Stimulated activated CD4-positive, alpha-beta T cell treated with anti-CD3 and anti-CD28 coated beads, TNF-alpha, amount 100 ng/mL, for 48 hours (primary cell): ENCODE measurements at places on chromosomes 11 and 22.

DNA sequence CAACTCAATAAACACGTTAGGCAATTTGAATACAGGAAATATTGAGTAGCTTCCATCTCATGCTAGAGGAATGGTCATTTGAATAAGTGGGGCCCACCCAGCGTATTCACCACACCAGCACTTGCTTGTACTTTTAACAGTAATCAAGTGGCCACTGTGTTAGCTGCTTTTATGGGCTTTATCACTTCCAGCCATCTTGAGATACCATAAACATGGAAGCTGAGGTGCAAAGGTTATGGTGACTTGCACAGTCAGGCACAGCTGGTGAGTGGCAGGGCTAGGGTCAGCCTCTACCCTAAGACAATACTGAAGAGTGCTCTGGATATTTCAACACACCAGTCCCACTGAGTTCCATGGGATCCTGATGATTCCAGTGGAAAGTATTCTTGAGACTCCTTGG is 6.7 kb downstream of the JOSD1 start:
- no peak for DNase-seq

DNA sequence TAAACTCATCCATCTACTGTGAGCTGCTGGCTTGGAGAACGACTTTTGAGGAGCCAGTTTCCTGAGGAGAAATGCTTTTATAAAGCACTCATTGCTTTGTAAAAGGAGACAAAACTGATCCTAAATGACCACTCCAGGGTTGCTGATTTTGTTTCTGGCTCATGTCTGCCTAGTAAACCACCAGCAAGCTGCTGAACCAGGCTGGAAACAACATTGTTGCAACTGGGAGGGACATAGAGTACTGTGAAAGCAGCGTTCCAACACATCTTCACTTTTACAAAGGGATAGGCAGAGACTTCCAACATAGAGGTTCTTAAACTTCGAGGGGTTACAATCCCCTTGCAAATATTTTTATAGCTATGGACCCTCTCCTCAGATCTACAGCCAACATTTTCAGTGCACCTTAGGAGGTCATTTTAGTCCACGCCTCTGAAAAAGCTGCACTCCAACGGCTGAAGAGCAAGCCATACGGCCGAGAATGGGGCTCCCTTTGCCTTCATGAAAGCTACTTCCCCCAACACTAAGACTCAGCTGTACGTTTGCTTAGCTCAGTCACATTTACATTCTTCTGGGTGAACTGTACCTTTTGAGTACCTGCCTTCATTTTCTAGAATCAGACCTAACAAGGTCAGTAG is 54.7 kb downstream of the PANX1 start:
- DNase-seq = no peak

DNA sequence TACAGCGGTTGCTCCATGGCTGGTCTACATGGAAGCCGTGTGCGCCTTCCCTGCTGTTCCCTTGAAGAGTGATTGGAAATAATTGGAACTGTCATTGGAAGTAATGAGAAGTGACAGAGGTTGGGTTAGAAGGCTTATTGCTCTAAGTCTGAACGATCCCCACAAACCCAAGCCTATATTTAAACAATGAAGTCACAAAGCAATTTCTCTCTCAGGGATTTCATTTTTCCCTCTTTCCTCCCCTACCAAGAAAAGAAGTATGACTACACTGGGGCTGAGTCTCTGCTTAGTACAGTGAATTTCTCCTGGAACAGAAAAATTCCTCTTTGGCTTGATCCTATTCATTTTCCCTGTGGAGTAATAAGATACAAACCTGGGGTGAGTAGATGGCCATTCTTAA is 7.8 kb downstream of the CLMP start:
- no peak for DNase-seq

- no peak for DNase-seq
Measured at GRCh38 chr11:1481483-1481825, 5.1 kb downstream of the MOB2 start.

GRCh38 chr22:35218079-35218478 is 39.2 kb upstream of the HMGXB4 start:
- DNase-seq = no peak

DNA sequence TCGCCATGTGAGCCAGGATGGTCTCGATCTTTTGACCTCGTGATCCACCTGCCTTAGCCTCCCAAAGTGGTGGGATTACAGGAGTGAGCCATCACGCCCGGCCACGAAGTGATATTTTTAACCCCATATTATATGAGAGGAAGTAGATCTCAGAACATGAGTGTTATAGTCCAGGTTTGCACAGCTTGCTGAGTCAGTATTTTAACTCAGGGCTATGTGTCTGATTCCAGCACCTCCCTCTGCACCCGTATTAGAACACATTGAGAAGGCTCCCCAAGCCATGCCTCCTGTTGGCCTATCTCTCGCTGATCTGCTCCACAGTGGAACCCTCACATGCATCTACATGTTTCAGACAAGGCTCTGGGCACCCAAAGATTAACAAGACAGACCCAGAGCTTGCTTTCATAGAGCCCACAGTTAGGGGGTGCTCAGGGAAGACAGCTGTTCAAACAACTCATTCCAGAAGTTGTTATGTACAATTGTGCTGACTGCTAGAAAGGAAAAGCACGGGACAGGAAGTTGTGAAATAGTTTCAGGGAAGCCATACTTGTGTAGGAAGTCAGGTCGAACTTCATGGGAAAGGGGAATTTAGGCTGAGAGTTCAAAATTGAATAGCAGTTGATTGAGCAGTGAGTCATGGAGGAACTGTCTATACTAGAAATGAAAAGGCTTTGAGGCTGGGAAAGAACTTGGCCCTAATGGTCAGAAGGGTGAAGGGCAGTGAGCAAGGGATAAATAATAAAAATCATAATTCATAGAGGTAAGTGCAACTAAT is 49.3 kb upstream of the CLPB start:
- DNase-seq = no peak

- DNase-seq = no peak
Measured at GRCh38 chr11:44851496-44851895, 99.2 kb downstream of the TP53I11 start.

DNA sequence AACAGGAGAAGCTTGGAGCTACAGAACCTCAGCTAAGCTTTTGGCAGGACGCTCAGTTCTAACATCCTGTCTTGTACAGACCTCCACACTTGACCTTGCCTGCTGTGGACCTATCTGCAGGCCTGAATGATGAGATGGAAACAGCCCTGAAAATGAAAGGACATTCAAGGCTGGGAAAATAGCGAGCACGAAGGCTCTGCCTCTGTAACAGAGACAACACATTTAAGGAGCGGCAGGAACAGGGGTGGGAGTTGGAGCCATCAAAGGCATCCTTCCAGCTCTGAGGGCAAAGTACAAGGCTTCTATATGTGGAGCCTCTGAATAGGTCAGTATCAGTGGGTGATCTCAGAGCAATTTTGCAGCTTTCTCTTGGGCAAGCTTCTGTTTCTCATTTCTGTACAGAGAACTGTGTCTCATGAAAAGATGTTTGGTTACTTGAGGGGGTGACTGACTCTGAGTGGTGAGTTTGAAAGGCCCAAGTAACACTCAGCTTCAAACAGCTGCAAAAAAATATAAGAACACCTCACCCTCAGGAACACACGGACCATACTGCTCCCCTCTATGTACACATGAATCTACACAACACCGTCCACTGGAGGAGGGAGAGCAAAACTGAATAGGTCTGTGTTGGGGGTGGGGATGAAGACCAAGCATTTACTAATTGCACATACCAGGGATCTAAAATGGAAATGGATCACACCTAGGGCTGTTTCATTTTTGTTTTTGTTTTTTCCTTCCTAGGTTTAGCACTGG is 101.6 kb downstream of the CCDC81 start:
- DNase-seq = no peak

GRCh38 chr11:73810637-73811036 is 23.0 kb downstream of the MRPL48 start:
- no peak for DNase-seq

DNA sequence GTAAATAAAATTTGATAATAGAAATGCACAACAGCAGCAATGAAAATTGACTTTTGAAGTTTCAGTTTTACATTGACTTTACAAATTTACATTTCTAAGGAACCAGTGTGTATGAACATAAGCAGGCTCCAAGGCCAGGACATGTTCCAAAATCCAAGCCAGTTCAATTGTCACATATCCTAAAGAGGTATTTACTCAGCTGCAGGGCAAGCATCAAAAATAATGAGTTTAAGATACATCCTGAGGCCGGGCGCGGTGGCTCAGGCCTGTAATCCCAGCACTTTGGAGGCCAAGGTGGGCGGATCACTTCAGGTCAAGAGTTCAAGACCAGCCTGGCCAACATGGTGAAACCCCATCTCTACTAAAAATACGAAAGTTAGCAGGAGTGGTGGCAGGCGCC is 39.0 kb upstream of the AKIP1 start:
- no peak for DNase-seq

DNA sequence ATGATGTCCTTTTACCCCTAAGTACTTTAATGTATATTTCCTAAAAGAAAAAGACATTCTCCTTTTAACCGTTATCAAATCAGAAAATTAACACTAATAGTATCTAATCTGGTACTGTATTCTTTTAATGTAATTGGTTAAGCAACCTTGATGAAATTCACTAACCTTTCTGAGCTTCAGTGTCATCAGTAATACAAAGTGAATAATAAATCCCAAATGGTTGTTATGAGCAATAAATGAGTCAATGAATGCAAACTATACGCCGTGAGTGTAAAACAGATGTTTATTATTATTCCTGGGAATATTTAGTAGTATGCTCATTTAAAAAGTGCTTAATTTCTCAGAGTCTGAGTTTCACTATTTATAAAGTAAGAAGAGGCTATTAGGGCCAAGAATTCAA is 21.5 kb downstream of the UEVLD start:
- no peak for DNase-seq

DNA sequence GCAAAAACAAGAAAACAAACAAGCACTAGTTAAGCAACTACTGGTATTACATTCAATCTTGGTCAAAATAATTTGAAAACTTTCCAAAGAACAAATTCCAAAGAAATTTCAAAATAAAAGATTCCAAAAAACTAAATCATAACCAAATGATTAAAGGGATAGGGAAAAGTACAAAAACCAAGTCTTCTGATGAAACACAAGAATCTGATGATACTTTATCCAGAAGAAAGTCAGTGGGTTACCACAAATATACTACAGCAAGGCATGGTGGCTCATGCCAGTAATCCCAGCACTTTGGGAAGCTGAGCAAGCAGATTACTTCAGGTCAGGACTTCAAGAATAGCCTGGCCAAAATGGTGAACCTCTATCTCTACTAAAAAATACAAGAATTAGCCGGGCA is 59.1 kb downstream of the NUP98 start:
- no peak for DNase-seq

DNA sequence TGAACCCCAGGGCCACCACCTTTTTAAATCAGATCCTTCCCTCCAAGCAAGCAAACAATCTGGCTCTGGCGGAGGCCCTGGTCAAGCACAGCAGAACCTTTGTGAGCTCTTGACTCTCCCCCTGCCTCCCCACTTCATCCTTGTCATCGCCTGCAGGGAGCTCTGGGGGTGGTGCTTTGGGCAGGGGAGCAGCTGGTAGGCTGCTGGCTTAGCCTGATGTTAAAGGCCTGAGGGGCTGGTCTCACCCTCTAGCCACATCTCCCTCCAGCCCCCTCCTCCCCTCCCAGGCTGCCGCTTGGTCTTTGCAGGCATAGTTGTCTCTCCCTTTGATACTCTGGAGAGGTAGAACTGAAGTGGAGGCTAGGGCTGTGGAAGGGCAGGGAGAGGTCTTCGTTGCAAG is 50.9 kb downstream of the THAP12 start:
- DNase-seq = no peak

DNA sequence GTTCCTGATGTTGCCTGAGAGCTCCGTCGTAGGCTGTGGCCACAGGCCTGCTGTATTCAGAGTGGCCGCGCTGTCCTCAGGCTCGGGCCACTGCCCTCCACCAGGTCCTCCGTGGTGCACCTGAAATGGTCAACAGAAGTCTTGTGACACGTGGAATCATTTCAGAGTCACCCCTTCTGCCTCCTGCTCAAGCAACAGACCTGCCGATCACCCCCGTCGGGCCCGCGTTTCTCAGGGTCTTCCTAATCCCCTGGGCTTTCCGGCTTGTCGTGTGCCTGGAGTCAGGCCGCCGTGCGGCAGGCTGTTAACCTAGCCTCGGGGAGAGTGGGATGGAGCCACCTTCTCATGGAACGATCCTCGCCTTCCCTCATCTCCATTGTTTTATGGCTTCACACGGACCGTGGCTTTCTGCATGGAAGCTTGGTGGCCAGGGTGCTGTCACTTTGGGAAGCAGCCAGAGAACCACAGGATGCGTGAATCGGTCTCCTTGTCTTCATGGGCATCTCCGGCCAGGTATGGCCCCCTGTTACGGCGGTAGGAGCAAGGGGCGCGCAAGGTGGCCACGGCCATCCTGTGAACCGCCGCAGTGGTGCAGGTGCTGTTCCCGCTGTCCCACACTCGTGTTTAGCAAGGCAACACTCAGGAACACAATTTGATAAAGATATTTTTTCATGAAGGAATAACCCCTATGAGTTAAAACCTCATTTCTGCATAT is 24.1 kb downstream of the NADSYN1 start:
- DNase-seq = no peak

GRCh38 chr11:12900496-12900895 is 108.6 kb upstream of the RASSF10 start:
- DNase-seq = no peak

- peak; percentile 8 for DNase-seq
Measured at GRCh38 chr11:10858439-10859325, 829 bp upstream of the ZBED5 start.

- no peak for DNase-seq
Measured at GRCh38 chr11:102882389-102883024, 7.7 kb upstream of the MMP12 start.

- no peak for DNase-seq
Measured at GRCh38 chr11:43067681-43068080, 244.1 kb upstream of the API5 start.

- no peak for DNase-seq
Measured at GRCh38 chr11:123473941-123474677, 44.0 kb downstream of the GRAMD1B start.

GRCh38 chr22:17997456-17997855 is 26.9 kb downstream of the MICAL3 start:
- DNase-seq = no peak

- no peak for DNase-seq
Measured at GRCh38 chr22:43113526-43114251, 3.1 kb downstream of the BIK start.

DNA sequence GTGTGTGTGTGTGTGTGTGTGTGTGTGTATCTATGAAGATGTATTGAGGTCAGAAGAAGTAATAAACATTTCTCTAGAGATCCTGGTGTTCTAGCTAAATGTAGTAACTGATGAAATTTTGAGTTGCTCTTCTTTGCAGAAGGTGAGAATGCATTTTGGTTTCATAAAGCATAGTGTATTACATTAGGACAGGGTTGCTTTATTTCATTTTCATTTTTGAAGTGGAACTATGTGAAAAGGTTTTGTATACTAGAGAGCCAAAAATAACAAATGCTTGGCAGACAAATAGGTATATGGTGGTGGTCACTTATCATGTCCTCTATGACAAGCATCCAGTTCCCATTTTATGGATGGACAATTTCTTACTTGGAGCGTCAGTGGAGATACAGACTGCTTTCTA is 99.0 kb downstream of the CASP12 start:
- DNase-seq = no peak

GRCh38 chr22:20205964-20206708 is 55.3 kb upstream of the CCDC188 start:
- DNase-seq = peak; percentile 67
